Stimulated activated CD4-positive, alpha-beta T cell treated with anti-CD3 and anti-CD28 coated beads, Interleukin-2, amount 100 ng/mL, for 24 hours (primary cell): ENCODE measurements at places on chromosomes 4 and X.

DNA sequence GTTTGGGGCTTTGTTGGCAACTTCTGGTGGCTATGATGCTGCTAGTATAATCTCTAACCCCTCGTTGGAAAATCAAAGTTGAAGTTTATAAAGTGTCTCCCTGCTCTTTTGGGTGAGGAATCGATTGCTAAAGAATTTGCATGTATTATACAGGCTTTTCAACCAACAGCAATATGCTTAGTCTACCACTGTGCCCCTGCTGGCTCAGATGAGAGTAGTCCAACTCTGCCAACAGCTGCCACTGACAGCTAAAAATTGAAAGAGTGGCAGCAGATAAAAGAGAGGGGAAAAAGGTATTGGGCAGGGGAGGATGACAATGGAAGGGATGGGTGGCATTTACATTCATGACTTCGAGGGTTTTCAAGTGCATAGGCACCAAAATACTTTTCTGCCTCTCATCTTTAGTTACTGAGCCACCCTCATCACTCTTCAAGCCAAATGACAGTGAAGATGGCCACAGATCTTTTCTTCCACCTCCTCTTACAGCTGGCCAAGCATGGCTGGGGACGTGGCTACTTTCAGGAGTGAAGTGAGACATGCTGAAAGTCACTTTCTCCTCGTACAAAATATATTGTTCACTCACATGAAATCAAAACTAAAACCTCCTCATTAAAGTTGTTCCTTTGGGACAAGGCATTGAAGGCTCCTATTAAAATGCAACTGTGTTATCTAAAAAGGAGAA lies 2.7 kb upstream of the GRIA3 start:
- no peak for DNase-seq

GRCh38 chr4:77579406-77580076 lies 26.1 kb upstream of the CXCL13 start:
- no peak for DNase-seq

DNA sequence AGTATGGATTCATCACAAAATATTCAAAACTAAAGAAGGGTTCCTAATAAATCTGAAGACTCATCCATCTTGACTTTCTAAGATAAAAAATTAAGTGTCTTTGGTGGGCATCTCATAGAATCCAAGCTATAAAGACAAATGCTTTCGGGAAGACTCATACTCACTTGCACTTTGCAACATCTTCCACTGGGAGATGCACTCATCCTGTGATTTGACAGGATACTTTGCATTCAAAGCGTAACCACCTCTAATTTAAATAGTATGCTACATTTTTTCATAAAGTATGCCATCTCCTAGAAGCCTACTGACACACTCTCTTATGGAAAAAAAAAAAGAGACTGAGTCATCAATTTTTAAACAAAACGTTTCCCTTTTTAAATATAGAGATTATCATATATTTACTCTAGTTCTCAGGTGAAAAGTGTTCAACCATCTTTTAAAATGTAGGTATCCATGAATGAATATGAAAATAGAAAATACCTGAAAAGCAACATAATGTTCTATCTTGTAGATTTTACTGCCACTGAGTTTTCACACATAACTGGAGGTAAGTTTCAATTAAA lies 119.6 kb downstream of the KLHL13 start:
- no peak for DNase-seq

GRCh38 chrX:30156880-30157560 lies 58.3 kb upstream of the MAGEB2 start:
- no peak for DNase-seq

DNA sequence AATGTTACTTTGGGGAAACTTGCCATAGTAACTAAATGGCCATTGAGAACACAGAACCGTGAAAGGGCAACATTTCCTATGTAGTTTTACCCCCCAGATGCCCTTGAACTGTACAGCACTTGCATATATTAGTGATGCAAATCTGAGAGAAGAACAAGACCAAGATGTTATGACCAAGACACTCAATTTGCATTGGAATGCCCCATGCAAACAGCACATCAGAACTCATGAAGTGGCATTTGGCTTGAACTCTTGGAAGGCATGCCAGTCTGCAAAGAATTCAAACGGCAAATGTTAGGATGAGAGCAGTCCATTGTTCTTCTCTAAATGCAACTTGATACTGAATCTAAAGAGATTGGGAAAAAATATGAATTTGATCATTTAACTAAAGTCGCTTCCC lies 139.4 kb upstream of the CXorf66 start:
- DNase-seq: no peak

DNA sequence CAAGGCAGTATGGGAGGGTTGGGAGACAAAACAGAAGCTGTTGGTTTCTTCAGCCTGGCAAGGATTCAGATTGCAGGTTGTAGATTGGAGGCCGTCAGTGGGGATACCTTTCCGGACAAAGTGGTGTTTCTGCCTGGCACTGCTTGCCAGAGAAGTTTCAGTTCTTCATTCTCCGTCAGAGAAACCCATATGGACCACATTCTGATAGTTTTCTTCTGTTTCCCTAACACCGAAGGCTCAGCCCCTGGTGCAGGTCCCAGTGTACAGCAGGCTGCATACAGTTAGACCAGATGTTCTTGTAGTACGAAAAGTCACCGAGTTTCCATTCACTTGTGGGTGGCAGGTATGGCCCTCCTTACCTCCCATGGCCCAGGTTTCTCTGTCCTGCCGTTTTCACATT lies 107.3 kb downstream of the PTTG2 start:
- DNase-seq: no peak
